ENCODE measurements at places on chromosomes 7 and 10.

GRCh38 chr7:106819546-106819945, 45.5 kb upstream of the PIK3CG start:
- DNase-seq: no peak

DNA sequence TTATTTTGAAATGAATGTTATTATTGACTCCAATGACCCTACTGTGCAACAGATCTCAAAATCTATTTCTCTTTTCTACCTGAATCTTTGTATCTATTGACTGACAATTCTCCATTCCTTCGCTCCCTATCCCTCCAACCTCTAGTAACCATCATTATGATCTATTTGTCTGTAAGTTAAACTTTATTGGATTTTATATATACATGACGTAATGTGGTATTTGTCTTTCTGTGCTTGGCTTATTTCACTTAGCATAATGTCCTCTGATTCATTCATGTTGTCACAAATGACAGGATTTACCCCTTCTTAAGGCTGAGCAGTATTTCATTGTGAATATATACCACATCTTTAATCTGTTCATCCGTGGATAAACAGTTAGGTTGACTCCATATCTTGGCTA, 200.4 kb upstream of the SORCS1 start:
- no peak for DNase-seq

- DNase-seq: no peak
Observed at GRCh38 chr7:154869436-154869835, 133.5 kb downstream of the PAXIP1 start.

DNA sequence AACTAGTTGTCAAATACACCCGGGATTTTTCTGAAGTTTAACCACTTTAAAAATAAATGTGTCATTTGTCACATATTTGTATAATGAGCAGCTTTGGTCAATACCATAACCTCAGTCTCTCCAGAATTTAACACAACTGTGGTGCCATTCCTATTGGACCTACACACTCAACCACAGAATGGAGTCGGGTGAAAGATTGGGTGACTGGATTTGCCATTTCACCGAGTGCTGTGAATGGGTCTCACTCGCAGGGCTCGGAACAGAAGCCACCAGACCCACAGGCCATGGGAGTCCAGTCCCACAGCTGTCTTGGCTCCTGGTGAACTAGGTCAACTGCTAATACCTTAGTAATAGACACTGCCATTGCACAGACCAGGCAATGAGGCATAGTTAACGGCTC, 298.4 kb downstream of the CCDC3 start:
- DNase-seq: no peak

- no peak for DNase-seq
Observed at GRCh38 chr10:75314570-75314969, 78.8 kb upstream of the COMTD1 start.

GRCh38 chr10:34701194-34701593, 113.9 kb downstream of the PARD3 start:
- no peak for DNase-seq
